ENCODE measurements at places on chromosomes 16 and 17.

DNA sequence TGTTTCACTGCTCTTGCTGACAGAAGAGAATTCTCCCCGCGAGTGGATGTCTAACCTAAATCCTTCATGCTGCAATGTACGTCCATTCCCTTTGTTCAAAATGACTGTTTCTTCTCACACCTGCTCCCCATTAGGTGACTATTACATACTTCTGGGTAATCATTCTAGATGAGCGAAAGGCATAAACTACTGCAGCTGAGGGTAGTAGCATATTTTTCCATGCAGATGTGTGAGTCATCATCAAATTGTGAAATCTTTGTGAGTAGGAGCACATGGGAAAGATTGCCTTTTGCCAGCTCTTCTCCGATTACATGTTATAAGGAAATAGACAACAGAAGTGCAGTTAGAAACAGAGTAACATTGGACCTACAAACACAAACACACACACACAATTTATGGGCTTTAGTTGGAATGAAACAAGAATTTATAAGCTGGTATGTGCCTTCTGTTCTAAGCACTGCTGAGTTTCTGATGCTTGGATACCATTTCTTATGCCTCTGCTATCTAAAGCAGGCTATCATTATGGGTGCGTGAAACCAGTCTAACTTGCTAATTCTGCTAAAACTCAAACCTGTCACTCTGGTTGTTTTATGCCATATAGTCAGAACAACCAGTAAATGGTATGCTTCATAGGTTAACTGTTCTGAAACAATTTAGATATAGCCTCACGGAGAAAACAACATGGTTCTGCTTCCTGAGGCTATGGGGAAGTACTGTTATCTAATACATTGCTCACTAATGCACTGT lies 346.9 kb upstream of the PSMD7 start:
- no peak for DNase-seq

- DNase-seq, result peak; percentile 45
Measured at GRCh38 chr17:40582328-40582901, 17.1 kb upstream of the CCR7 start.

GRCh38 chr16:20902426-20902825 lies 1.9 kb downstream of the LYRM1 start:
- no peak for DNase-seq

GRCh38 chr16:79801646-79802045 lies 201.1 kb upstream of the MAF start:
- DNase-seq, result no peak

- DNase-seq, result no peak
Measured at GRCh38 chr16:30982548-30983288, 2.3 kb upstream of the HSD3B7 start.

DNA sequence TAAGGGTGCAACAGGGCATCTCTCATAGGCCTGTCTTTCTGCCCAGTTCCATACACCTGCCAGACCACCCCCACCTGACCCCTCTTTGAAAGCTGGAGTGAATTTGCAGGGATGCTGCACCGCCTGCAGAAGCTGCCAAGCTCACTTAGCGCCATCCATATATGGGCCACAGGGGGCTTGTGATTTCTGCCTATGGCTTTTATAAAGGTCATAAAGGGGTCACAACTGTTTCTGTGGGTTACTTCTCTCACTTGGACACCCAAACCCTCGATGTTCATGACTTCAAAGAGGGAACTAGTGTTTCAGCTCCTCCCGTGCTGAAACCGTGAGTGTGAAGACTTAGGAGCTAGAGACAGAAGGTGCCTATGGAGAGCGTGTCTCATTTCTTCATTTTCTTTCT lies 23.9 kb upstream of the MEAK7 start:
- no peak for DNase-seq

GRCh38 chr16:87982581-87983041 lies 31.4 kb downstream of the BANP start:
- no peak for DNase-seq

DNA sequence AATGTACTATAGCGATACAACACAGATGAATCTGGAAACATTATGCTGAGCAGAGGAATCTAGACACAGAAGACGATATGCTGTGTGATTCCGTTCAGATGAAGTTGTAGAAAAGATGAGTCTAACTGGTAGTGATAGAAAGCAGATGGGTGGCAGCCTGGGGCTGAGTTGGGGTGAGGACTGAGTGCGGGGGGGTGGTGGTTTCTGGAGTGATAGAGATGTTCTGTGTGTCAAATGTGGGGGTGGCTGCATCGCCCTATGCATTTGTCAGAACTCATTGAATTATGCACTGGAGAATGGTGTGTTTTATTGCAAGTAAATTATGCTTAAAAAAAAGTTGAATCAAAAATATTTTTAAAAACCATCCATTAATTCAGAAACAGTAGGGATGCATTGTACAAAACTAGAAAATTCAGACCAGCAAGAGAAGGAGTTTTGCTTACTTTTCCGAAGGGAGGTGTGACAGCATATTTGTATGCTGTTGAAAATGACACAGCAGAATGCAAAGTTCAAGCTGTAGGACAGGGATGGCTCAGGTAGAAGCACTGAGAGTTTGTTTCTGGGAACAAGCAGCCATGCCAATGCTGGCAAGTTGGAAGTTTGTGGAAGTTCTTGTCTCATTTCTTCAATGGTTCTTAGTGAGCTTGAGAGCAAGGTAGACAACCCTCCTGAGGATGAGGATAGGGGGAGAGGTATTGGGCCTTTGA lies 13.0 kb upstream of the DRG2 start:
- DNase-seq, result no peak

- DNase-seq, result no peak
Measured at GRCh38 chr16:10876315-10876714, 687 bp upstream of the CIITA start.

GRCh38 chr16:58563775-58564174 lies 48.5 kb downstream of the SETD6 start:
- DNase-seq, result no peak

DNA sequence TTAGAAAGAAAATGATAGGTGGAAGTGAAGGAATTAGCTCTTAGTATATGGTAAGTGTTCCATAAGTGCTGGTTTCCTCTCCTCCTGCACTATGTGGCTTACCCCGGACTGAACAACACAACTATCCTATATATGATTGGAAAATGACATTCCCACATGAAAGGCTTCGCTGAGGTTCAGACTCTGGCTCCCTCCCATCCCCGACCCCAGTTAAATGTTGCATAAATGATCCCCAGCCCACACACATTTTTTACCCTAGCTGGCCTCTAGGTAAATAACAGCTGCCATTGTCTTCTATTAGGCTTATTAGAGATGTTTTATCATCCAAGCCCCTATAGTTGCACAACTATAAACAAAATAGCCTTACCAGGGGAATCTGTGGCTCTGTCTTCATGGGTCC lies 495.6 kb upstream of the CDH11 start:
- DNase-seq, result no peak

GRCh38 chr16:4382795-4383357 lies 11.2 kb downstream of the VASN start:
- no peak for DNase-seq

GRCh38 chr16:85392756-85393673 lies 220.1 kb upstream of the GSE1 start:
- no peak for DNase-seq

GRCh38 chr17:40517981-40518380 lies 16.6 kb upstream of the TNS4 start:
- no peak for DNase-seq

DNA sequence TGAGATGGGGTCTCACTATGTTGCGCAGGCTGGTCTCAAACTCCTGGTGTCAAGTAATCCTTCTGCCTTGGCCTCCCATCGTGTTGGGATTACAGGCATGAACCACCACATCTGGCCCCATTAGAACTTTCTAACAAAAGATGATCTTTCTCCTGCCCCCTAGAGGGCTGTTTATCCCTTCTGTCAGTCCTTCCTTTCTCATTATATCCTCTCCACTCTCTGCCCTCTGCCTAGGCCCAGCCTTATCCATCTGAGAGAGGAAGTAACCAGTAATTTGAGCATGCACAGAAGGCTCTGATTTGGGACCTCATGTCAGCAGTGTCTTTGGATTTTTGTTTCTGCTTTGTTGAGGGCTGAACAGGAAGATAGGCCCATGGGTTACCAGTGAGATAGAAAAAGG lies 4.4 kb upstream of the DHX40 start:
- DNase-seq, result no peak

- DNase-seq, result no peak
Measured at GRCh38 chr16:69017036-69017783, 88.2 kb upstream of the HAS3 start.

GRCh38 chr16:27995378-27995777 lies 68.1 kb downstream of the GSG1L start:
- DNase-seq, result no peak

GRCh38 chr17:13510062-13510461 lies 91.7 kb downstream of the HS3ST3A1 start:
- no peak for DNase-seq

GRCh38 chr16:24879684-24880083 lies 33.9 kb downstream of the SLC5A11 start:
- DNase-seq, result no peak

DNA sequence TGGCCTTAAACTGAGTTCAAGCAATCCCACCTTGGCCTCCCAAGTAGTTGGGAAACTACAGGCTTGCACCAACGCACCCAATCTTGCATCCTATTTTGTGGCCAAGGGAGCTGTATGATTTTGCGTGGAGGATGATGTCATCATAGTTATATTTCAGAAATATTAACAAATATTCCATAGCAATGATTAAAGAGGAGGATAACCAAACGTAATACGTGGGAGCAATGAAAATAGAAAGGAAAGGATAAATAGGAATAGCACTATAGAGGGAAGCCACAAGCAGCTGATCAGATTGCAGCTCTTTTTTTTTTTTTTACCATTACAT lies 2.2 kb upstream of the YWHAE start:
- DNase-seq, result no peak

DNA sequence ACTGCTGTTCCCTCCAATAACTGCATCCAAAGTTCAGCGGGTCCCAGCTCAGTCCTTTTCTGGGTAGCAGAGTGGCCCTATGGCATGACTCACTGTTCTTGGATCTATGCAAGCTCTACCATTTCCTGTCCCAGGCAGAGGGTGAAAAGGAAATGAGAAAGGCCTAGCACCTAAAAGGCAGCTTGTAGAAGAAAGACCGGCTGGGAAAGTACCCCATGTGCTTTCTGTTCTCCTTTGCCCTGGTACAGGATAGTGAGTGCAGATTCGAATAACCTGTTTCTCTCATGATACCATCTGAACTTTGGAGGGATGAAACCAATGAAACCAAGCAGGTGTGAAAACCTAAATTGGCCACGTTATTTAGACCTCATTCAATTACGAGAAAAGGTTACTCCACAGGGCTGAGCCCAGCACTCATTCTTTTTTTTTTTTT lies 12.7 kb upstream of the HASPIN start:
- no peak for DNase-seq

DNA sequence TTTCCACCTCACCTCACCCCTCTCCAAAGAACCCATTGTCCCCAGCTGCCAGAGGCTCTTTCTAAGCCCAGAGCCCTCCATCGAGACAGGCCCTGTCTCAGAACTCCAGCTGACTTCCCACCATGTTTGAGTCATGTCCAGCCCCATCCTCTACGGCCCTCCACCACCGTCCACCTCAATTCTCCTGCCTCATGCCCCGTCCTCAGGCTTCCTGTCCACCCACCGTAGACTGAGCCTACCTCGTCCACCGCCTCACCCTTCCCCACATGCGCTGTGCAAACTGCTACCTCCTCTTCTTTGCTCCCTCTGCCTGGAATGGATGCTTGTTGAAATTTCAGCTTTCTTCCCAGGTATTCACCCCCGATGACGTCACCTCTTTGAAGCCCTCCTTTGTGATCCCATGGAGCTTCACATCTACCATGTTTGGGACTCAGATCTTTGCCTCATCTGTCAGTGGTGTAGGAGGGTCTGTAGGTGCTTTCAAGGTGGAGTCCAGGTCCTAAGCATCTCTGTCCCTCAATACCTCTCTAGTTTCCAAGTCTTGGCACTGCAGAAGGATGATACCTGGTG lies 149.0 kb downstream of the MRM1 start:
- no peak for DNase-seq

DNA sequence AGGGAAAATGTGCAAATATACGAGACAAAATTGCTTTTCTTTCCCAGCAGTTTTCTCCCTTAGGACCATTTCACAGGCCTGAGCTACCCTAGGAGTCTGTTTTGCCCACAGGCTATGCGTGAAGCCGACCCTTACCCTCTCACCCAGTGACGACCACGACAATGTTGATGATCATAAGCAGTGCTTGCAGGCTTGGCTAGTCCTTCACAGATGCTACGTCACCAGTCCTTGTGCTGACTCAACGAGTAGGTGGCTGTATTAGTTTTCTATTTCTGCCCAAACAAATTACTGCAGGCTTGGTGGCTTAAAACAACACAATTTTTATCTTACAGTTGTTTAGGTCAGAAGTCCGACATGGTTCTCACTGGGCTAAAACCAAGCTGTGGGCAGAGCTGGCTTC lies 574.6 kb upstream of the HSBP1 start:
- no peak for DNase-seq

- DNase-seq, result no peak
Measured at GRCh38 chr16:79295162-79295561, 305.4 kb downstream of the MAF start.

GRCh38 chr17:19409509-19409908 lies 1.5 kb upstream of the RNF112 start:
- no peak for DNase-seq

DNA sequence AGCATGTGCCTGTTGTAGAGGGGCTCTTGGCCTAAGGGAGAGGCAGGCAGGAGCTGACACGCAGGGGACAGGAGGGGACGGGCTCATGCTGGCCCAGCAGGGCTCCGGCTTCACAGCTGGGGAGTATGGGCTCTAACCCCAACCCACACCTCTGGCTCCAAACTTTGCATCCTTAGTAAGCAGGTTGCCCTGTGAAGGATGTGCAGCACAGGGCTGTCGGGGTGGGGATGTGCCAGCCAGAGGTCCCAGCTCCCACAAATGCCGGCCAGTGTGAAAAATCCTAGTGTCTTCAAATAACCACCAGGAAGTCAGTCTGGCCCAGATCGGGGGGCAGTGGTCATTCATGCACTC lies 14.0 kb upstream of the FAM83G start:
- DNase-seq, result no peak

DNA sequence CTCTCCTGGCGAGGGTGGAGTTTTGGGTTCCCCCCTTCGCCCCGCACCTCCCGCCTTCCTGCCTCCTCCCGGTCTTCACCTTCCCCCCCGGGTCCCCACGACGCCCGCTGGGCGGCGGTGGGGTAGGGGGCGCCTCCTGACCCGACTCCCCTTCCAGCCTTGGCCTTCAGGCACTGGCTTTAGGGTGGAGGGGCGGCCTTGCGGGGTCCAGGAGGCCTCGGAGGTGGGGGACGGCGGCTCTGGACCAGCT lies 2.4 kb downstream of the SLC16A3 start:
- DNase-seq, result no peak

GRCh38 chr17:57340160-57340981 lies 84.0 kb downstream of the MSI2 start:
- DNase-seq, result no peak
